ENCODE measurements at places on chromosomes 2 and 18.

GRCh38 chr2:54030396-54030741 is 59.6 kb upstream of the PSME4 start:
- no peak for DNase-seq

DNA sequence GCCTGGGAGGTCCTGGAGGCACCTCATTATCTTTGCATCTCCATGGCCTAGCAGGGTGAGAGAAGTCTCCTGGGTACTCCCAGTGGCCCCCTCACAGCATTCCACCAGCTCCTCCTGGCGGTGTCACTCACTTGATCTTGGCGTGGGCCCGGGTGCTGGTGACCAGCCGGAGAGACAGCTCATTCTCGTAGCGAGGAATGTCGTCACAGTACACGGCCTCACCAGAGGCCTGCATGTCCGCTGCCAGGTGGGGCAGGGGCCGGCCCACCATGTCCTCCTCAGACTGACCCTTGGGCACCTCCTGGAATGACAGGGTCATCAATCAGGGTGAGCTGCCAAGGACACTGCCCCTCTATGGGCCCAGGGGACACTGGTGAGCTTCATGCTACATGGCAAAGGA is 42.4 kb downstream of the XDH start:
- no peak for DNase-seq

- no peak for DNase-seq
Observed at GRCh38 chr2:173602153-173602795, 247.6 kb downstream of the CDCA7 start.

DNA sequence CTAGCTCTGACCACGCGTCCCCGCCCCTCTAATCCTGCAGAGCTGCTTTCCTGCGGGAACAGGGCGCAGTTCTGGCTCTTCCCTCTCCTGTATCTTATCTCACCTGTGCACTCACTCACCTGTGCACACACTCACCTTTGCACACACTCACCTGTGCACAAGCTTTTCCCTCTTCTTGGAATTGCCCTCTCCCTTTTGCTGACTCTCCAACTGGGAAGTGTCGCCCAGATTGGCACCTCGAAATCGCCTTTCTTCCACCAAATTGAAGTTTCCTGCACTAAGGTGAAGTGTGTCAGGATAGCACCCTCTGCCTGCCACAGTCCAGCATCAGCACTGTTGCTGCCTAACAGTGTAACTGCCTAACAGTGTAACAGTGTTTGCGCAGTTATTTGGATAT is 566 bp upstream of the CMPK2 start:
- no peak for DNase-seq

DNA sequence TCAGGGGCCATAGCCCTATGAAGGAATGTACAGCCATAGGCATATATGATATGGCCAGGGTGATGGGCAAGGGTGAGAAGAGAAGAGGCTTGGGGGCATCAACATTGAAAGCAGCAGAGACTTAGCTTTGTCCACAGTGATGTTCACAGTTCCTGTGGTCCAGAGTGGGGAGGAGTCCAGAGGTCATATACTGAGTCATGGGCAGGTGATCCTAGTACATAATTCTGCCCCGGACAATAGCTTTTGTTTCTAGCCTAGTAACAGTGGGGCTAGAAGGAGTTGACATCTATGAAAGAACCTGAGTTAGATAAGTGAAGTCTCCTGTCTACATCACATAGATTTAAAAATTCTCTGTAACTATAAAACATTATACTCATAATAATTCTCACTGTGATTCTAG is 496.3 kb upstream of the TNP1 start:
- DNase-seq: no peak

DNA sequence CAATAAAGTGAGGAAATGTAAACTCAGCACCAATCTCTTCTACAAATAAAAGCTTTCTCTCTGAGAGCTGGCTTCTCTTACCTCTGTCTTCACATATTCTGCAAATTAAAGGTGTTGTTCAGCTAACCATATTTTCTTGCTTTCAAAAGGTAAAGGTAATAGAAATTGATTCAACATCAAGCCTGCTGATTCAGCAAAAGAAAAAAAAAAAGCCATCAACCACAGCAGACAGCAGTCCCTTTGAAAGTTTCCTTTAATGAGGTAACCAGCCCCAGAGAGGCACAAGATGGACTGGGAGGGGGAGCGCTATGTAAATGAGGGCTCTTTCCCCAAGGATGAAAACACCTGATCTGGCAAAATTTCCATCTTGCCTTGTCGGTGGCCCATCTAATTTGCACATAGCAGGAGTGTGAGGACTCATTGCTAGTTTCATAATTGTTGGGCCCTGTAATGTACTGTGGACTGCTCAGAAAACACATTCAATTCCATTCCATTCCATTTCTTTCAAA is 154.9 kb upstream of the SOX11 start:
- no peak for DNase-seq

- DNase-seq: no peak
Observed at GRCh38 chr2:142914507-142915313, 37.2 kb downstream of the KYNU start.

GRCh38 chr2:138500592-138501424 is 762 bp upstream of the SPOPL start:
- DNase-seq: no peak

GRCh38 chr2:3291113-3291512 is 86.5 kb downstream of the EIPR1 start:
- DNase-seq: no peak

DNA sequence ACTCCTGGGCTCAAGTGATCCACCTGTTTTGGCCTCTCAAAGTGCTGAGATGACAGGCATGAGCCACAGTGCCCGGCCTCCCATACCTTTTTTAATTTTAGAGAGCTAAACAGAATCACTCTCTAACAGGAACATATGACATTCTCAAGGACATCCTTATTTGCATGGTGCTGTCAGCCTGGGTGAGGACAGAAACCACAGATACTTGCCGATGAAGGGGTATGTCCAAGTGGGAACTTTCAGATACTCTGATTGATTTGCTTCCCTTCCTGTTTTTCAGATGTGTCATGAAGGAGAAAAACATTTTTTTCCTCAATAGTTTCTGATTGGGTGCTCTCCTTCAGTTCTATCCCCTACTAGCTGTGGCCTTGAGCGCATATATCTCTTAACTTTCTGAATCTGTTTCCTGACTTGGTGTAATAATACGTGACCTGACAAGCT is 49.6 kb downstream of the MYO3B start:
- no peak for DNase-seq

GRCh38 chr2:6127718-6128117 is 435.5 kb downstream of the SOX11 start:
- no peak for DNase-seq

DNA sequence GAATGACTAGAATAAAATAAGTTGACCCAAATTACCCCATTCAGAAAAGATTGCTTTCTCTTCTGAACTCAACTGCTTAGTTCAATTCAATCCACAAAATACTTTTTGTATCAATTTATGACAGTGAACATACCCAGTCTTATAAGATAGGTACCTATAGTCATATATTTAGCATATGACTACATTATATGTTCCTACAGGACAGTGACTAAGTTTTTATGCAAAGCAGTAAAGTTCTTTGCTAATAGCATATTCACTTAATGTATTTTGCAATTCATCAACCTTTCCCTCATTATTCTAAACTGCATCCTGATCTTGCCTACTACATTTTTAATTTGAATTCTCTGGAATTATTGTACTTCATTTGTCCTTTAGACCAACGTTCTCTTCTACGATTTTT is 30.3 kb upstream of the C2orf15 start:
- DNase-seq: no peak

- peak; percentile 61 for DNase-seq
Observed at GRCh38 chr2:23824777-23825212, 102.1 kb downstream of the ATAD2B start.

DNA sequence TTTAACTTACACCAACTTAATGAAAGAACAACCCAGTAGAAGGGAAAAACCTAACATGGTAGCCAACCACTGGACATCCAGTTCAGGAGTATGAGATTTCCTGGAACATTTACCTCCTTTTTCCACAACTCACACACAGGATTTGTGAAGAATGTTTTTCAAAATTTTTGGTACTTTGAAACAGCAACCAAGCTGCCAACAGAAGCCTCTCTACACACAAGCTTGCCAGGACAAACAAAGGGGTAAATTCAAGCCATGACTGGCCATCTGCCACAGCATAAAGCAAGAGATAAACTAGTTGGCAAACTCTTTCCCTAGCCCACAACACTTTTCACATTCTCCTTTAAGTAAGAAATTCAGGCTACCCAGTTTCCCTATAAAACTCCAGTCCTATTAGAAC is 21.4 kb downstream of the MGAT4A start:
- DNase-seq: no peak

- no peak for DNase-seq
Observed at GRCh38 chr2:39736640-39737039, 42.4 kb downstream of the THUMPD2 start.

DNA sequence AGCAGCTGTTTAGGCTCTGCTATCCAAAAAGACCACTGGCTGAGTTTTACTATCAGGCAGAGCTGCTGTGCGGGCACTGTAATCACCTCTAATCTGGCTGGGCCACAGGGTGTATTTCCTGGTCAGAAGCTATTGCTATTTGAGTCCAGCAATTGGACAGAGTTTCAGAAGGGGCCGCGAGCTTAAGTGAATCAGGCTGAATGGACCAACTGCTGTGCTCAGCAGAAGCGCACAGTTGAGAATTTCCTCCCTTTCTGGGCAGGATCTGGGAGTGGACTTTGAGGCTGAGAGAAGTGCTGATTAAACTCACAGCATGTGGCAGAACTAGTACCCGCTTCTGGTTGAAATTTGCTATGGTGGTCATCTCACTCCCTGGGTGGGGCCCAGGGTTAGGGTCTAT is 251.8 kb downstream of the INSIG2 start:
- no peak for DNase-seq
